Kidney (tissue), 22 donors: ENCODE measurements at places on chromosomes 2 and 18.

DNA sequence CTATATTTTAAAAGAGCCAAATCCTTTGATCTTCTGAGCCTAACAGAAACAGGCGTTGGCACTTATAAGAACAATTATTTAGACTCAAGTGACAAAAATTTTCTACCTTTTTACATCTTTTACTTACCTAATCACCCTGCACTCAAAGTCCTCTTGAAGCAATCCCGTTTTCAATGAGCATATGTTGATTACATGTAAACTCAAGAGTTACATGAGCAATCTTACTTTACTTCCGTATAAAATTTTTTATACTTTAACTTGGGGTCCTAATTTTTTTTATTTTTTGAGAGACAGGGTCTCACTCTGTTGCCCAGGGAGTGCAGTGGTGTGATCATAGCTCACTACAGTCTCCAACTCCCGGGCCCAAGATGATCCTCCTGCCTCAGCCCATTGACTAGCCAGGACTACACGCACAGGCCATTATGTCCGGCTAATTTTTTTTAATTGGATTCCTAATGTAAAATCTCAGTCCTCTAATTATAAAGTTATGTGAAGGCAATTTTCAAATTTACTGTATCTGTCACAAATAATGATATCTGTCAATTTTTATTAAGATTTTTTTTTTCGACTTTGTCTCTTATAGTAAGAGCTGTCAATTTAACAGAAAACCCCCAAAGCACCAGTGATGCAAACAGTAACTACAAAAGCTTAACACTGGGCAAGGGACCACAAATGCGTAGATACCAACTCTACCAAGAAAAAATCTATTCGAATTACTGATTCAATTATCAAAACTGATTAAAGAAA lies 19.1 kb upstream of the STPG4 start:
- DNase-seq = no peak

DNA sequence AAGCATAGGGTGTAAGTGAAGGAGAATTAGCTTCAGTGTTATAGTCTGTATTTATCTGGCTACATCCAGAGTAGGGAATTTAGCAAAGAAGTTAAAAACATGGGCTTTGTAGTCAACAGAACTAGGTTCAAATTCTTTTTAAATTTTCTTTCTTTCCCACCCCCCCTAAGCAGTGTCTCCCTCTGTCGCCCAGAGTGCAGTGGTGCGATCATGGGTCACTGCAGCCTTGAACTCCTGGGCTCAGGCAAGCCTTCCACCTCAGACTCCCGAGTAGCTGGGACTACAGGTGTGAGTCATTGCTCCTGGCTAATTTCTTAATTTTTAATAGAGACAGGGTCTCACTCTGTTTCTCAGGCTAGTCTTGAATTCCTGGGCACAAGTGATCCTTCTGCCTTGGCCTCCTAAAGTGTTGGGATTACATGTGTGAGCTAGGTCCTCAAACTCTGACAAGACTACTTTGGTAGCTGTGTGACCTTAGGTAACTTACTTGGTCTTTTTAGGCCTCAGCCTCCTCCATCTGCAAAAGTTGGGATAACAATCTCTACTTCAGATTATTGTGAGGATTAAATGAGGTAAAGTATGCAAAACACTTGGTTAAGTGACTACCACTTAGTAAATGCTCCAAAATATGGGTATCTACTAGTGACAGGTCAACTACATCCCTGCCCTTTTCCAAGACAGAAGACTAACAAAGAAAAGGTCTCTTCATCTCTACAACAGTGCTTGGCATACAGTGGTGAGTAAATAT lies 17.8 kb downstream of the DOK1 start:
- DNase-seq = no peak

DNA sequence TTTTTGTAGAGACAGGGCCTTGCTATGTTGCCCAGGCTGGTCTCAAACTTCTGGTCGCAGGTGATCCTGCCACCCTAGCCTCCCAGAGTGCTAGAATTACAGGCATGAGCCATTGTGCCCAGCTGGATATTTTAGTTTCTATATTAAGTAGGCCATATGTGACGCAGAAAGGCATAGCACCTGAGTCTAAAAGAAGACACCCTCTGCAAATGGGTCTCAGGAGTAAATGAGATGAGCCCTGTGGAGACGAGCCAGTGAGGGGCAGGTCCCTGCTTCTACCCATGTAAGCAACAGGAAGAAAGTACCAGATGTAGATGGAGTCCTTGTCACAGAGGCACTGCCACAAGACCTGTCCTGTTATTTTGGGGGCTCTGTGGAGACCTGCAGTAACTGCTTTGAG lies 322.4 kb downstream of the PTPRM start:
- DNase-seq = no peak

GRCh38 chr2:68390586-68390985 lies 25.5 kb downstream of the PLEK start:
- no peak for DNase-seq

DNA sequence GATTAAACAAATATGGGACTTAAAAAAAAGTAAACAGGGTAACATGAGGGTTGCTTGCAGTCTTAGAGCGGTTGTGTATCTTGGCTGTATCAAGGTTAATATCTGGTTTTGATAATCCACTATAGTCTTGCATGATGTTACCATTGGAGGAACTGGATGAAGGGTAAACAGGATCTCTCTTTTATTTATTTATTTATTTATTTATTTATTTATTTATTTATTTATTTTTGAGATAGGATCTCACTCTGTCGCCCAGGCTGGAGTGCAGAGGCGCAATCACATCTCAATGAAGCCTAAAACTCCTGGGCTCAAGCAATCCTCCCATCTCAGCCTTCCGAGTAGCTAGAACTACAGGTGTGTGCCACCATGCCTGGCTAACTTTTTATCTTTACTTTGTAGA lies 42.9 kb upstream of the FAM124B start:
- DNase-seq = no peak
